ENCODE measurements at places on chromosomes 5 and 9.

DNA sequence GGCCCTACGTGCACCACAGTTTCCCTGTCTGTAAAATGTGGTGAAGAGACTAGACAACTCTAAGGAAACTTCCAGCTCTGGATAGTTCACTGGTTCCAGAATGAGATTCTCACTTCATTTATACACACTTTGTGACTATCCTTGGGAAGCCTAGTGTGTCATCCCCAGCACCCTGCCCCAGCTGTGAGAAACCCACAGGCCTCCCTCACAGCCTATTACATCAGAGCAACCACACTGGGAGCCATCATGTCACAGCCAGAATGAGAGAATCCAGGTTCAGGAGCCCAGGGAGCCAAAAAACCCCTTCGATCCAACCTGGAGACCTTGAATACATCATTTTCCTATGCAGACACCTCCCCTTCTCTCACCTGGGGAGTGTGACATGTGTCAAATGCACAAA is 21.0 kb upstream of the HAND1 start:
- DNase-seq: no peak

GRCh38 chr9:120360046-120360445 is 219.9 kb downstream of the CDK5RAP2 start:
- no peak for DNase-seq

GRCh38 chr5:54867310-54867944 is 118.0 kb downstream of the ESM1 start:
- no peak for DNase-seq

DNA sequence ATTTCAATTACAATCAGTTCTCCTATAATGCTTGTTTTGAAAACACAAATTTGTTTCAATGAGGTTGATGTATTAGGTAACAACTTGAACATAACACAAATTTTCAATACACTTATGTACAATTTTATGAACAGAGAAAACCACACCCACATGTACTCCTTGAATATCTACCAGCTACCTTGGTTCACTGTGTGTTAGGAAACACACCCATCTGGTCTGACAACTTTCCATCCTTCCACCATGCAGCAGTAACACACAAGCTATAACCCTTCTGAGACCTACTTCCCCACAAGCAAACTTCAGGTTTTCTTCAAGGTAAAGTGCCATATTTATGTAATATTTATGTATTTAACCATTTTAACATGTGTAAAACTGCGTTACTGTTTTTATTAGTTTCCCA is 36.4 kb upstream of the UBQLN1 start:
- no peak for DNase-seq

DNA sequence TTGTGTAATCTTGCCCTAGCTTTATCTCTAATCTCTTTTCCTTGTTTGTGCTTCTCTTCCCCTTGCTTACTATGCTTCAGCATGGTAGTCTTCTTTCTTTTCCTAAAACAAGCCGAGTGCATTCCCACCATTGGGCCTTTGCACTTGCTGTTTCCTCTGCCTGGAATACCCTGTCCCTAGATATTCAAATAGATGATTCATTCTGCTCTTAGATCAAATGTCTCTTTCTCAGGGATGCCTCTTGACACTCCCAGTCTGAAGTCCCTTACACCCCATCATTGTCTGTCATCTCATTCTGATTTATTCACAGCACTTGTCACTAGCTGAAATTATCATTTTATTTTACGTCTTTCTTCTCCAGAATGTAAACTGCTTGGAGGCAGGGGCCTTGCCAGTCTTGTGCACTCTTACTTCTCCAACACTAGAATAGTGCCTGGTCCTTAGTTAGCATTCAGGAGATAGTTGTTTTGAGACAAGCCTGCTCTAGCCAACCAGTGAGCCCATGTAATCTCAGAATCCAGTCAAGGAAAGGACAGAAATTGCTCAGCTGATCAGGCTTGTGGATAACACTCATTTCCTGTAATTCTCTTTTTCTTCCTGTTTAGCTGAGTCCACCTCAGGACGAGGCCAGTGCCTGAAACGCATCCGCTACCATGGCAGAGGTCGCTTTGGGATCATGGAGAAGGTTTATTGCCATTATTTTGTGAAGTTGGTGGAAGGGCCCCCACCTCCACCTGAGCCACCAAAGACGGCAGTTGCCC is 25.4 kb downstream of the MRPL22 start:
- DNase-seq: no peak

GRCh38 chr5:29113516-29113915 is 2075.1 kb upstream of the CDH9 start:
- no peak for DNase-seq

DNA sequence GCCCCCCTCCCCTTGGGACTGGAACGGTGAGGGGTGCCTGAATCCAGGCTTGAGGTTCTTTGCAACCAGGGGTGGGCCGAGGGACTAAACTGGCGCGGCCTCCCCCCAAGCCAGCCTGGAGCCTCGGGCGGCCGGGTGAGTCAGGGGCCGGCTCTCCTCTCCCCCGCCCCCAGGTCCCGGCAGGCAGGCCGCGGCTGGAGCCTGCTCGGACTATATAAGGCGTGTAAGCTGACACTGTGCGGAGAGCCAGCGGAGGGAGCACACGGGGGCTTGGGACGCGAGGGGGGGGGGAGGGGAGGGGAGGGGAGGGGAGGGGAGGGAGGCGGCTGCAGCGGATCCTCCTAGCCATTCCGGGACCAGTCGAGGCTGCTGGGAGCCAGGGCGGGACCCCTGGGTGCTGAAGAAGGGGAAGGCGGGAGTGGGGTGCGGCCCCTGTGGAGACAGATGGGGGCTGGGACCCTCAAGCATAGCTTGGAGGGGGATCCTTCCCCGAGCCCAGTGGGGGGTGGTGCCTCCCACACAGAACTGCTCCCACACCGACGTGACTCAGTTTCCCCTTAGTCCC is 595 bp downstream of the PDLIM7 start:
- no peak for DNase-seq

- no peak for DNase-seq
Measured at GRCh38 chr9:114291064-114291474, 31.8 kb upstream of the ORM1 start.

GRCh38 chr5:142382186-142382585 is 57.4 kb upstream of the SPRY4 start:
- no peak for DNase-seq

GRCh38 chr9:128903871-128904620 is 16.7 kb upstream of the PHYHD1 start:
- DNase-seq: no peak

- no peak for DNase-seq
Measured at GRCh38 chr5:98961665-98962344, 33.0 kb upstream of the CHD1 start.

GRCh38 chr5:169629847-169630548 is 7.1 kb upstream of the DOCK2 start:
- DNase-seq: no peak

DNA sequence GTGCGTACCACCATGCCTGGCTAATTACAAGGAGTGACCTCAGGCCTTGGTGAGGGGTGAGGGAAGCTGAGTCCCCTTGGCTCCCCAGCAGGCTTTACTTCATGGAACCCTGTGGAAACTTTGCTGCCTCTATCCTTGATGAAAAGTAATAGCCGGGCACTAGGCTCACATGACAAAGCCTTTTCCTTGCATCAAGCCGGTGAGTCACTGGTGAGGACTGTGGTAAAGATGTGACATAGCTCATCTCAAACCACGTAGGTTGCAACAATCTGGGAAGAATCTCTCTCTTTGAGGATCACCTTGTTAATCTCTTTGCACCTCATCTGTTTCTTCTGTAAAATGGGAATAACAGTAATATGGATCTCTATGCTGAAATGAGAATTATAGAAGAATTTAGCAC is 116.3 kb upstream of the SLC25A48 start:
- DNase-seq: no peak

DNA sequence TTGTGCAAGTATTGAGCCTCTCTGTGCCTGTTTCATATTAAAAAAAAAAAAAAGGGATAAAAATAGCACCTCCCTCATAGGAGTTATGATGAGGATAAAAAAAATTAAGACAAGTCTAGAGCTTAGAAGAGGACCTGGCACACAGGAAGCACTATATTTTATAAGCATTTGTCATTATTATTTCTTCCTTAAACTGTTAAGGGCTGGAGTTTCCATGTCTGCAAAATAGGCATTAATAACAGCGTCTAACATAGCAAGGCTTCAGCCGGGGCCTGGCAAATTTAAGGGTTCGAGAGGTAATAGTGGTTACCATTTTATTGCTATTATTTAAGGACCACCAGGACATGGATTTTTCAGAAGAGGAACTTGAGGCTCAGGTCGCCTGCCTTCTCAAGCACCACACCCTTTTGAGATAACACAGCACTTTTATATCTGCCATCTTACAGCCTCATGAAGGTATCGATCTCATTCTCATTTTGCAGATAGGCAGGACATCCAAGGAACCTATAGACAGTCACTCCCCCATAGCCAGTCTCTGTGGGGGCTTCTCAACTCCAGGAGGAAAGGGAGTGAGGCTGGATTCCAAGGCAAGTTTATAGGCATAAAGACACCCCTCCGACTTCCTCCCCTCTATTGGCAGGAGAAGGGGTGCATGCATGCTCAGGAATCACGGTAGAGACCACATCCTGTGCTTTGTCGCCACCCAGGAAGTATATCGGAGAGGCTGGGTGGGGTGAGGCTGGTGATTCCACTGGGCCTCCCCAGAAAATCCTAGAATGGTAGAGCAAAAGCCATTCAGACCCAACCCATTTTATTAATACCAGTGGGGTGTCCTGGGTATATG is 2.4 kb downstream of the ANXA6 start:
- DNase-seq: no peak

GRCh38 chr5:17249029-17249634 is 31.7 kb downstream of the BASP1 start:
- DNase-seq: no peak

DNA sequence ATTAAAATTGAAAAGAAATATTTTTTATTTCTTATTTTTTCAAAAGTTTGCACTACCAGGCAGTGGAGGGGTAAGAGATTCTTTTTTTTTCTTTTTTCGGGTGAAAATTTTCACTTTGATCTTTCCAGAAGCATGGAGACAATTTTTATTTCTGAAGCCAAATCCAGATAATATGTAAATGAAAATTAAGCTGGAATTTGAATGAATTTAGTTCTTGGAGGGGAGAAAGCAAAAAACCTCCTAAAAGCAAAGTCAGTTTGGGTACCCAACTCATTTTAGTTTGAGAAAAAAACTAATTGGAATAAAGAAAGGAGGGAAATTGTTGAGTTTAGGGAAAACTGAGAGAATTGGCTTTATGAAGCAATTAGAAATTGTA is 872 bp downstream of the ZNF618 start:
- no peak for DNase-seq

DNA sequence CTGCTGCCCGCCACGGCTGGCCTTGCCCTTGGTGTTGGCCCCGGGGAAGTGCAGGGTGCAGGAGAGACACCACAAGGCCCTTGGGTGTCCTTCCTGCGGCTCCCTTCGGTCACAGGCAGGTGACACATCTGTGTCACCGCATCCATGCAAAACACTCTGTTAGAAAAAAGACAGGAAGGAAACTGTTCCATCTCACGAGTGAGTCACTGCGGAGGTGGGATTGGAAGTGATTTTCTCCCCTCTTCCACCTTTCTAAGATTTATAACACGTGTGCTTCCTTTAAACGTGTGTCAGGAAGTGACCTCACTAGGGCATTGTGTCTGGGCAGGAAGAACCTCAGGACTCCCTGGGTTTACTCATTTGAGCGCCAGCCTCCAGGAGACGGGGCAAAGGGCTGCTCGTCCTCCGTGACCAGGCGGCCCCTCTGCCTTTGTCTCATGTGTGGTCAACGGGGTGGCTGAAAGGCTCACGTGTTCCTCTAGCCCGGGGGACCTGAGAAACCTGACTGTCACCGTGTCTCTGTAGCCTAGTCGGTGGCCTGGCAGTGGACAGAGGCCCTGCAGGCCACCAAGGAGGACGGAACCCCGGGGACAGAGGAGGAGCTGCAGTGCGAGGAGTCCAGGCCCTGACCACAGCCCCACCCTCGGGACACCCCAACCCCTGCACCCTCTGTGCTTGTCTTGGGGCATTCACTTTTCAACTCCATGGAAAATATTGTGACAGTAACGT is 4.9 kb upstream of the LCN1 start:
- no peak for DNase-seq

DNA sequence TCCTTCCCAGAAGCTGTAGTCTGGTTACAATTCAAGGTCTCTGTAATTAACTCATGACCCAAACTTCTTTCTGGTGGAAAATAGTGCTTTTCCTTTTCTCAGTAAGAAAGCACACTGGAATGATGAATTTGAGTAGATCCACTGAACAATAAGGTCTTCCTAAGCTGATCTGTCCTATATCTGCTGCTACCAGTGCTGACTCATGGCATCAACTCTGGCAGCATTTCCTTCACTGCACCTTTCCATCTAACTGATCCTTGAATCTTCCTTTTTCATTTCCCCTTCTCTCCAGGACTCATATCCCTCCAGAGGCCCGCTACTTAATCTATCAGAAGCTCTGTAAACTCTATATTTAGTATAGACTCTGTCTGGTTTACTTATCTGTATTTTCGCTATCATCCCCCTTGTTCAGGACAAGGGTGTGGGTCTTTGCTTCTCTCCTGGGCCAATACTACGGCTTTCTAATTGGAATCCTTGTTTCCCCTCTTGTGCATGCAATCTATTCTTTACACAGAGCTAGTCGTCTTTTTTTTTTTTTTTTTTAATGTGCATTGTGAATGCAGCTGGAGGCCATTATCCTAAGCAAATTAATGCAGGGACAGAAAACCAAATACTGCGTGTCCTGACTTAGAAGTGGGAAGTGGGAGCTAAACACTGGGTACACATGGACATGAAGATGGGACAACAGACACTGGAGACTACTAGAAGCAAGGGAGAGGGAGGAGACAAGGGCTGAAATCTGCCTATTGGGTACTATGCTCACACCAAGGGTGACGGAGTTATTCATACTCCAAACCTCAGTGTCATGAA is 192.2 kb upstream of the RPS23 start:
- no peak for DNase-seq

DNA sequence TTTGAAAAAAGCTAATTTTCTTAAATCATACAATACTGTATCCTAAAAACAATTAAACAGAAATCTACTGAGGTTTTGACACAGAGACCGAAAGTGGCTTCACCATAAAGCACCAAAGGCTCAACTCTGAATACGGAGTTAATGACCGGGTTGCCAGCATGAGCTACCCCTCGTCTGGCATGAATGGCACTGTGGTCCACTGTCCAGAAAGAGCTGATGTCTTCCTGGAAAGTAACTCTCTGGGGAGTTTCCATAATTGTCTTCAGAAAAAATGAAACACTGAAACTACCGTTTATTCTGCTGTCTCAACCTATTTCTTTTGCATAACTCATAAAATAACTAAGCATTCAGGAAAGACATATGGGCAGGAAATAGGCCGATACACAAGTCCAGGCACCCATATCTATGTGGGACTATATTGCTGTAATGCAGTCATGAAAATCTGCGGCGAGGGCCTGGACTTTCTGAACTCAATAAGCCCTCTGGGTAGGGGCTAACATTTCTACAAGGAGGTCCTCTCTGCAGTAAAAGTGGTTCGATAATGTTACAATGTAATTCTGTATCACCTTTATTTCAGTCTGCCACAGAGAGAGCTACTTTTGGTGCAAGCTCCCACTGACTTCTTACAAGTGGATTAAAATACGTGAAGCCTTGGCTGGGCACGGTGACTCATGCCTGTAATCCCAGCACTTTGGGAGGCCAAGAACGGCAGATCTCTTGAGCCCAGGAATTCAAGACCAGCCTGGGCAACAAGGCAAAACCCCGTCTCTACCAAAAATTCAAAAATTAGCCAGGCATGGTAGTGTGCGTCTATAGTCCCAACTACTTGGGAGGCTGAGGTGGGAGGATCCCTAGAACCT is 52.4 kb downstream of the ANKH start:
- no peak for DNase-seq

All from substantia nigra (tissue), 51 donors.